ENCODE measurements at places on chromosomes 2 and 18. TPM values are rescaled to one million over a fixed set of nuclear protein-coding genes. Genes with fewer than 3 reads are reported as not detected.

The TUBB8B gene
- polyA plus RNA-seq, result 0.96 TPM

The SCG2 gene
- 0.75 TPM for polyA plus RNA-seq

The NAT8 gene
- 18.6 TPM for polyA plus RNA-seq

The RND3 gene
- 49.9 TPM for polyA plus RNA-seq

The MTA3 gene
- polyA plus RNA-seq, result 90.6 TPM

The EIF4E2 gene
- polyA plus RNA-seq, result 105 TPM

The DHRS9 gene
- polyA plus RNA-seq, result 0.68 TPM

The FSHR gene
- not detected for polyA plus RNA-seq

GRCh38 chr2:2868085-2868484 lies 509.5 kb downstream of the EIPR1 start:
- DNase-seq, result no peak

DNA sequence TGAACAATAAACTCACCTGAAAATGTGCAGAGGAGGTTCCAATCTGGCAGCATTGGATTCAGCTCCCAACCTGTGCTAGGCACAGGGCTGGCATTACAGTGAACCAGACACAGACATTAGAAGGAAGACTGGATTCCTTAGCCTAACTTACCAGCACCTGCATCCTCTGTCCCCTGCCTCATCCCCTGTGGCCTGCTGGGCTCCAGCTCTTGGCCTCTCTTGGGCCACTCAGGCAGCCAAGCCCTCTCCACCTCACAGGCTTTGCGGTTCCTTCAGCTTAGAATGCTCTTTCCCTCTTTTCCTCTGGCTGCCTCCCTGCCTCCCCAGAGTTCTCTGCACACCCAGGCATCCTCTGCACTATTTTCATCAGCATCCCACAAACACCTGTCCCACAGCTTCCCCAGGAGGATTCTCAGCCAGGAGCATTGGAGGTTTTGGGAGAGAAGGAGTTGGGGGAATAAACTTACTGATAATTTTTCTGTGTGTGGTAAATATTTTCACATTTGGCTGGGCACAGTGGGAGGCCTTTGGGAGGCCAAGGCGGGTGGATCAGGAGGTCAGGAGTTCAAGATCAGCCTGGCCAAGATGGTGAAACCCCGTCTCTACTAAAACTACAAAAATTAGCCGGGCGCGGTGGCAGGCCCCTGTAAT lies 132.0 kb downstream of the INHBB start:
- DNase-seq, result no peak

- no peak for DNase-seq
Measured at GRCh38 chr2:195595825-195596224, 61.2 kb upstream of the SLC39A10 start.

DNA sequence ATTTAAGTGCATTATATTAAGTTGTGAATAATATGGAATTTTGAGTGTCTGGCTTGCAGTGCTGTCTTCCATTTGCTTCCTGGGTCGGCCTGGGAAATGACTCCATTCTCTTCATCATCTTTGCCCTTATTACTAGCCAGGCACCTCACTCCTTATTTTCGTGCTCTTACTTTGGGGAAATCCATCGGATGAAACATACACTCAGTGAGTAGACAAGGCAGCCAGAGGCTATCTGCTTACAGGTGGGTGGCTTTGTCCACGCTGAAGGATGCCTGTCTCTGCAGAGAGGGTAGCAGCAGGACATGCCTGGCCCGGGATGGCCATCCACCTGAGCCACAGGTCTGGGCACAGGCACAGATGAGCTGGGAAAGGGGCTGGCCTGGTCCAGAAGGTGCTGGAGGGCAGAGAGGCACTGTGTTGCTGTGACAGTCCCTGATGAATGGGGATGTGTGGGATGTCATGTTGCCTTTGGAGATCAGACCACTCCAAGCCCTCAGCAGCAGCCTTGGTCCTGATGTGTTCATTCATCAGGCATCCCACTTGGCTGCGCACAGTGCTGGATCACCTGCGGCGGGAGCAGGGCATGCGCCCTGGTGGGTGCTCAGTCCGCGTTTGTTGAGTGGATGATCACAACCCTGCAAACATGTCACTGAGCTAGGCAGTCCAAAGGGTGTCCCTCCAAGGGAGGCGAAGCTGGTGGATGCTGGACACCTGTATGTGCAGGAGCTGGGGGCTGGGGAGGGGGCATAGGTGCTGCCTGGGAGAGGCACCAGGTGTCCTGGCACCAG lies 236.0 kb downstream of the LDLRAD4 start:
- no peak for DNase-seq

DNA sequence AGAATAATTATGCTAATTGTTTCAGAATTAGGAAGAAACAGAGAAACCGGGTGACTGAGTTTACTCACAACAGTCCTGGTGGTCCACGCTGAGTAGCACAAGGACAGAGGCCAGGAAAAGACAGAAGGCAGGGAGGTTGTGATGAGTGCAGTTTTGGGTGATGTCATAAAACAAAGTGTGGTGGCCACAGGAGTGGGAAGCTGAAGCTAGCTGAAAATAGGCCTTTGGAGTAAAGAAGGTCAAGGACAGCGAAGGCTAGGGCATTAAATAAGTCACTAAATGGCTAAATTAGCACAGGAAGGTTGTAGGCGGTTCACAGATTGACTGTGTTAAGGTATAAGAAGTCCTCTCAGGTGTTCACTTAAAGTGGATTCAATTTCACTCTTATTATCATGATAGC lies 120.9 kb upstream of the TTN start:
- DNase-seq, result no peak

GRCh38 chr2:1541819-1542475 lies 128.7 kb downstream of the TPO start:
- no peak for DNase-seq

DNA sequence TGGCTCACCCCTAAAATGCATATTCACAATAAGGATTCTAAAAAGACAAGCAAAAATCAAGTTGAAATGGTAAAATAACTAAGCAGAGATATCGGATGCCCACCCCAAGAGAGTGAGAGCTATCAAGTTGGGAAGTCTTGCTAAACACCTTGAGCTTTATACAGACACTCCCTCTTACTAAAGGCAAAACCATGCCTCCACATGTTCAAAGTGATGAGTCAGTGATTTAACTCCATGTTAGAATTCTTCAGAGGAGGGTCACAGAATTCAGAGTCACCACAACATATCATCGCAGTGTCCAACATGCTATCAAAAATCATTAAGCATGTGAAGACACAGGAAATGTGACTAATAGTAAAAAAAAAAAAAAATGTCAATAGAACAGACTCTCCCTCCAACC lies 20.6 kb upstream of the ST8SIA3 start:
- no peak for DNase-seq

- no peak for DNase-seq
Measured at GRCh38 chr2:47086054-47086471, 69.0 kb downstream of the STPG4 start.

DNA sequence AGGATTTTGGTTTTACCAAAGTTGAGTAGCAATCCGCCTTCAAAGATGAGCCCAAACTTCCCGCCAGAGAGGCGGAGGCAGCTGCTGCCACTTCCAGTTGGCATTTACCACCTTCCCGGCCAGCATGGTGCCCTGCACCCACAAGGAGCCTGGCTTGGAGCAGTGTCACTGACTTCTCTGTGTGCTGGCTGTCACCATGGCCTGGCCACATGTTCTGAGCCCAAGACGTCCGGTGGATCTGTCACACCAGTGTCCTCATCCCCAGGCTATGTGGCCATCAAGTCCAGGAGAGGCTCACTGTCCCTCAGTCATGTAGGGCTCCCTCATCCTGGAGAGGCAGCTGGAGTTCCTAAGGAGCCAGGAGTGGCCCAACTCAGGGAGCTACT lies 100.6 kb downstream of the ACKR3 start:
- no peak for DNase-seq

- no peak for DNase-seq
Measured at GRCh38 chr2:2649109-2650072, 318.3 kb upstream of the MYT1L start.

DNA sequence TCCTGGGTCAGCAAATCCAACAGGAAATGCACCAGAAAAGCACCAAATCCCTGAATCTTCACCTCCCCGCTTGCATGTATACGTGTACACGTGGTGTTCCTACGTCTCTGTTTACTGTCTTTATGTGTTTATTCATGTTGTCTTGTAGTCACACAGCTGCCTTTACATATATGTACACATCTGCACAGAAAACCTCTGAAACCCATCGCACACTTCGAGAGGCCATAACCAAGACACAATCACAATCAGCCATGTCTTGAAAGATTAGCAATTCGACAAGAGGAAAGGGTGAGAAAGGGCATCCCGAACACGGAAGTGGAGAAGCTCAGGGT lies 98.1 kb downstream of the PLB1 start:
- no peak for DNase-seq

DNA sequence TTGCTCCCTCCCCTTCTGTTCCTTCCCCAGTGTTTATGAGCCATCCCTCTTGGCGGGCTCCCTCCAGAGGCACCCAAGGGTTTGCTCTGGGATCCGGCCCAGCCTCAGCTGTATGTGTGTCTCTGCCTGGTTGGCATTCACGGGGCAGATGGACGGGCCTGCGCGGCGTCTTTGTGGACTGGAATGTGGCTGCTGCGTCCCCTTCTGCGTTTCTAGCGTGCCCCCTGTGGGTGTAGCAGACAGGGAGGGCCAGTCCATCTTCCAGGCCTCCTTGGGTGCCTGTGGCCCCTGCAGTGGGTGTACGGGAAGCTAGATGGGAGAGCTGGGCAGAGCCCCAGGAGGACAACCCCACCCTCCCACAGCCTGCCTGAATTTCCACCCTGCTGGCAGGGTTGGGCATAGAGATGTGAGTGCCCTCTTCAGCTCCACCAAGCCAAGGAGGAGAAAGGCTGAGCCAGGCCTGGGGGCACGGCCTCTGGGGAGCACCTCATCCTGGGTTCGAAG lies 15.7 kb downstream of the GPC1 start:
- no peak for DNase-seq

- DNase-seq, result no peak
Measured at GRCh38 chr2:136251197-136251884, 133.4 kb upstream of the CXCR4 start.

- DNase-seq, result peak; percentile 73
Measured at GRCh38 chr2:3651691-3652648, 6.0 kb upstream of the ALLC start.

- no peak for DNase-seq
Measured at GRCh38 chr2:204110338-204110741, 173.8 kb downstream of the ICOS start.

GRCh38 chr2:72340665-72341064 lies 193.0 kb upstream of the CYP26B1 start:
- DNase-seq, result no peak

DNA sequence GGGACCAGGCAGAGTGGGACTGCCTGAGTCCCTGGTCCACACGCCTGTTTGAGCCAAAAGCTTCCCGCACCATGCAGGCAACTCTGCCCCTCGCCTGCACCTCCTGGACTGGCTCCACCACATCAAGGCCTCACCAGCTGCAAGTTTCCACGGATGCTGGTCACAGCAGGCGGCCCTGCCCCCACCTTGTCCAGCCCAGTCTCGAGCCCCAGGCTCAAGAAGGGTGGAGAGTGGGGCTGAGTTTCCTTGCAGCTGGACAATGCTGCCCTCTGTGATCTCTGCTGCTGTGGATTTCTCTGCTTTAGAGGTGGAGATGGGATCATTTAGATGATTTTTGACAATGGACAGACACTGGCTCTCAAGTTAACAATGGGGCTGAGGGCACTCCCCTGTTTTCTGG lies 74.9 kb downstream of the MTCL1 start:
- DNase-seq, result no peak

- no peak for DNase-seq
Measured at GRCh38 chr2:11156396-11157075, 1.3 kb downstream of the SLC66A3 start.

DNA sequence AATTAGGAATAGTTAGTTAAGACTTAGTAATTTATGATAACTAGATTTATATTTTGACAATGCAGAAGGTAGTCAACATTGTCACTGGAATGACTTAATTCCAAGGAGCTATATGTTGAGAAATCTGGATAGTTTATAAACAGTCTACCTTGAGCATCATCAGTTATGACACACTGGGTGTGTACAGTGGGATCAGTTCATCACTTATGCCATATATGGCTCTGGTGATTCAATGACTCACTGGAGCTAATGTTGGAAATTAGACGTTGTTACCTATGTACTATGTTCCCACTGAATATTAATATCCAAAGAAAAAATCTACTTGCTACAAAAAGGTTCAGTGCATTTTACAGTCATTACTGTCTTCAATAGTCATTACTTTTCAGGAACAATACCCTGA lies 34.0 kb upstream of the ITPRID2 start:
- no peak for DNase-seq

- no peak for DNase-seq
Measured at GRCh38 chr2:64362562-64363026, 91.4 kb upstream of the LGALSL start.

- no peak for DNase-seq
Measured at GRCh38 chr2:197293252-197294007, 17.1 kb downstream of the ANKRD44 start.

- DNase-seq, result no peak
Measured at GRCh38 chr2:101340141-101340551, 31.6 kb upstream of the RNF149 start.

DNA sequence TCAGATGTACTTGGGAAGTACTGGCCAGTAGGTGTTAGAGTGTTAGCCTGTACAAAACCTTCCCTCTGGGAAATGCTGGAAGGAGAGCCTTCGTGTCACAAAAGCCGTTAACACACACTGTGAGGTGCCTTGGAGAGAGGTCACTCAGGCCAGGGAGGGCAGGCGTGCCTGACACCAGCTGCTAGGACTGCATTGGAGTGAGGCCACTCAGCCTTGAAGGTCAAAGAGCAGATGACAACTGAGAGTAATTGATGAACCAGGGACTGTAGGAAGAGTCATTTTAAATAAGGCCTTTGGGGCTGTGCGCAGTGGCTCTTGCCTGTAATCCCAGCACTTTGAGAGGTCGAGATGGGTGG lies 45.4 kb downstream of the ASAP2 start:
- no peak for DNase-seq

DNA sequence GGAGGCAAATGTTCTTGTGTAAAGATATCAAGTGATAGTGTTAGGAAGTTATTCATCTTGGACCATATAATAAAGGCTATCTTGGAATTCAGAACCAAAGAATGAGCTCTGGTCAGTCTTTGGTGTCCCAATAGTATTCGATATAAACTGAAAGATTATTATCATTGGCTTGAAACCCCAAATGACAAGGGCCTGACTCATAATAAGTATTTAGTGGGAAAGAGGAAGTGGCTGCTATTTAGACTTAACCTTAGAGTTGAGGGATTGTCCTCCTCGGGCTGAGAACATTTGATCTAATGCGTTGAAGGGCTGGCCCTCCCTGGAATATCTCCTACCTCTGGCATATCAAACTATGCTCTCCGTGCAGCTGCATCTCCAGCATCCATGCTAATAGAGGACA lies 67.5 kb downstream of the CDH20 start:
- DNase-seq, result no peak

DNA sequence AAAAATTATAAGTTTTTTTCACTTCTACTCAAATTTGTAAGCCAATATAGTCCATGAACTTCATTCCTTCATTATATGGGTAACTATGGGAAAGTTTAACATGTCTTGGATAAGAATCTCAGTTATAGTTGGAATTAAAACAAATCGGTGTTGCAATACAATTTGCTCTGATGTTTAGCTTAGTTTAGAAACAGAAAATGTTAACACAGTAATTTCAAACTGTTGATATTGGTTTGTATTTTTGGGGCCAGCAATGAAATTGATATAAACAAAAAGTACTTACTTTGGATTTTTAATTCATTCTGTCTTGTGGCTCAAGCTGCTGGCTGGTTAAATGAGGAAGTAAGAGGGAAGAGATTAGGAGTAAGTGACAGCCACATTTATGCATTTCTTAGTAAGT lies 368.5 kb upstream of the NT5C1B start:
- no peak for DNase-seq
